Spleen (tissue), 13 donors: ENCODE measurements at places on chromosomes 6 and 20. TPM values are rescaled to one million over a fixed set of nuclear protein-coding genes. Genes with fewer than 3 reads are reported as not detected.

DNA sequence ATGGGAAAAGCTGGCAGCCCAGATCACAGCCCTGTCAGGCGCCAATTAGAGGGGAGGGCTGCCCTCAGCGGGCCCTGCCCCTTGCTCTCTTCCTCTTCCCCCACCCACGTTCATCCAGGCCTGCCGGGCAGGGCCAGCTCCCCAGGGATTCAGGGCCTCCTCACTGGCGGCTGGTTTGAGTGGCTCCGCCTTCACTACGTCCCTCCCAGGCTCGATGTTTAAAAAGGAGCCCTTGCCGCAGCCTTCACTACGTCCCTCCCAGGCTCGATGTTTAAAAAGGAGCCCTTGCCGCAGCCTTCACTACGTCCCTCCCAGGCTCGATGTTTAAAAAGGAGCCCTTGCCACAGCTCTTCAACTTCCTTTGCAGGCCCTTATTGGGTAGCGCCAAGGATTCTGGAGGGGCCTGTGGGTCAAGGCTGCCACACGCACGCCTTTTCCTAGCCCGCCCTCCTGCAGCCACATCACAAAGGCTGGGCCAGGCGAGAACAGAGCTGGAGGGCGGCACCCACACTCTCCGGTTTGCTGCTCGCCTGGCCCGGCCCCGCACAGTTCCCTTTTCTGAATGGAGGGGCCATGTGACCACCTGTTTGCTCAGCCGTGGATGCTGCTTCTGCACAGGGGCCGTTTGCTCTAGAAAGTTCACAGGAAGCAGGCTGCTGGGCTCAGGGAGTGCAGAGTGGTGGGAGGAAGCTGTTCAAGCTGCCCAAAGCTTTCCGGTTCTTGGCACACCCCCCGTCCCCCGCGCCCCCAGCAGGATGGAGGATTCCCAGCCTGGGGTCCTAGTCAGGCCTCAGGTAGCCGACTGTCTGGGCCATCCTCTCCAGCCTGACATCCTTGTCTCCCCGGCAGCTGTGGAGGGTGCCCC, 1.6 kb downstream of the SLC17A9 start:
- DNase-seq: peak; percentile 96
- peak overlapping the region; percentile 38 for H3K4me3 ChIP-seq
- peak overlapping the region; percentile 84 for H3K27ac ChIP-seq
- H3K27me3 ChIP-seq: no peaks in the 10 kb centered on the region
- peaks cover 12% of the 10 kb centered on the region for H3K36me3 ChIP-seq

DNA sequence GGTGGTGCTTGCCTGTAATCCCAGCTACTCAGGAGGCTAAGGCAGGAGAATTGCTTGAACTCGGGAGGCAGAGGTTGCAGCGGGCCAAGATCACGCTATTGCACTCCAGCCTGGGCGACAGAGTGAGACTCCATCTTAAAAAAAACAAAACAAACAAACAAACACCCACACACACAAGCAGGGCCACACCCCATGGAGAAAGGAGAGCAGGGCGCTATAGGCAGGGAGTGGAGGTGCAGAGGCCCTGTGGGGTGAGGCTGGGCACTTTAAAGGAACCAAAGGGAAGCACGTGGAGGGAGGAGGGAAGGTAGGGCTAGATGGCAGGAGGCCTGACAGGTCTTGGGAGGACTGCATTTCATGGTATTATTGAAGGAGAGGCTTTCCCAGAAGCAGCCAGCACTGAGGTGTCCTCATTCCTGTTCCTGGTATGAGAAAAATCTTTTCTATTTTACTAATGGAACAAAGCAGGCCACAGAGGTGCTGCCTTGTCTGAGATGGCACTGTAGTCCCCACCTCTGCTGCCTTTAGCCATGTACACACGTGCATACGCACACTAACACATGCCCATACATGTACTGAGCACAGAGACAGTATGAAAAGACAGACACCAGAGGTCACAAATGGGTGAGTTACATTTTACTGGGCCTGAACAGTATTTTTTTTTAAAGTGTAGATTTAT, 44.0 kb downstream of the BCAS4 start:
- DNase-seq: no peak
- peaks cover 26% of the 10 kb centered on the region for H3K36me3 ChIP-seq
- no peak overlapping the region for H3K27ac ChIP-seq
- no peak overlapping the region for H3K4me3 ChIP-seq
- H3K27me3 ChIP-seq: no peaks in the 10 kb centered on the region

DNA sequence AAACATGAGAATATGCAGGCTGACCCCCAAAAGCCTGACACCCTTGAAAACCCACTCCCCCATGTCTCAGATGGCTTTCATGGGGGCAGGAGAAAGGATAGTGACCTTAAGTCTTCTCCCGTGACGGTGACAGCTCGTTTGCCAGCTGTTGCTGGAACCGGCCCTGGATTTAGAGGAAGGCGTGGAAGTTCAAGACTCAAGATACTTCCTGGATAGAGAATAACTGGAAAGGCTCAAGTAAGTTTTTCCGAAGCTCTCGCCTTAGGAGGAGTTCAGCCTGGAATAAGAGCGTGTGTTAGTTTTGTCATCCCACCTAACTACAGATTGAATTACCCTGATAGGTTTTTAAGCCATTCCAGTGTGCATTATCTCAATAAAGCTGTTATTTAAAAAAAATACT, 11.6 kb upstream of the MTG2 start:
- no peaks in the 10 kb centered on the region for H3K27me3 ChIP-seq
- no peak overlapping the region for H3K4me3 ChIP-seq

Gene NFATC2
- total RNA-seq: 42.9 TPM

Gene DCDC2
- not detected for total RNA-seq

Gene TMEM244
- not detected for total RNA-seq

Gene MAPK13
- total RNA-seq: 30.0 TPM

- H3K4me3 ChIP-seq: no peak overlapping the region
- H3K27me3 ChIP-seq: no peaks in the 10 kb centered on the region
- no peak for DNase-seq
Measured at GRCh38 chr6:168469521-168469920, 28.5 kb downstream of the SMOC2 start.

DNA sequence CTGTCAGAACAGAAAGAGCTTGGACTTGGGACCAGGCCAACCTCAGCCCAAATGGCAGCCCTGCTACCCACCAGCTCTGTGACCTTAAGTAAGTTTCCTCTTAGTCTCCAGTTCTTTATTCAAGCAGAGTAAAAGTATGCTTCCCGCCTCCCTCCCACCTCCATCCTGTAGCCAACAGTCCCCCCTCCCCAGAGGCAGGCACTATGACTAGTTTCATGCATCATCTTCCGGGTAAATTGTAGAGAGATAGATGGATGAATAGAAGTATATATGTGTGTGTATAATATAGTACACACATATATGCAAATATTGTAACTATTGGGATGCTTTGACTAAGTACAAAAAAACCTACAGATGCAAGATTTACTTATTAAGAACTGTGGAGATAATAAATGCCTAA, 39.5 kb upstream of the B4GALT5 start:
- H3K4me1 ChIP-seq: peaks cover 1% of the 10 kb centered on the region
- H3K27ac ChIP-seq: no peak overlapping the region
- H3K36me3 ChIP-seq: no peaks in the 10 kb centered on the region
- DNase-seq: no peak

DNA sequence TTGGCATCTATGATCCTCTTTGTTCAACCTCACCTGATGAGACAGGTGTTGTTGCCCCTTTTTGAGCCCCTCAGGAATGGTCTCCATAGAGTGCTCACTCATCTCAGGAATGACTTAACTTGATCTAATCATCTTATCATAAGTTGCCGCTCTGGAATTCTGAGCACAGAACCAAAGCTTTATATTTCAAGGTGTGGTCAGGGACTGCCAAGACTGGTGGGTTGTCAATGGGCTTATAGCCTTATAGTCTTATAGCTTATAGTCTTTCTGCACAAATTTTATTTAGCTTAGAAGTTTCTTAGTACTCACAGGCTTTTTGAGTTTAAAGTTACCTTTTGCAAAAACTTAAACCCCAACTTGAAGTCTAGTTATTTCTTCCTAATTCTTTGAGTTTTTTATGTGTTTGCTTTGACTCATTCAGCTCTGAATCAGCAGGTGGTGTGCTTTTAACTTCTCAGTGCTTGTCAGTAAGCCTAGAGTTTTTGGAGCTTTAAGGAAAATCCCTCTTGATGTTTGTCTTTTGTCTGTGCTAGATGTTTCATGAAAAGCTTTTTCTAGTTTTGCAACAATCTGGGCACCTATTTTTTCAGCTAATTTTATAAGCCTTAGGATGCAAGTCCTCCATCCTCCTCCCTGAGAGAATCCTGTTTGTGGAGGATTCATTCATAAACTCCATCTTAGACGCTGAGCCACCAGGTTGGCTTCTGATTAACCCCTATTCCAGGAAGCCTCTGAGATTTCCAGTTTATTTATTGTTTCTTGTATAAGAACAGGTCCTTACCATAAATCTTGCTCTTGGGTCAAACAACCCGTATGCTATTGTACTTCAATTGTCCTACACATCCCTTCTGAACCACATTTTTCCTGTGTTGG, 72.3 kb upstream of the SSTR4 start:
- H3K4me3 ChIP-seq: no peak overlapping the region
- H3K27ac ChIP-seq: no peak overlapping the region
- no peaks in the 10 kb centered on the region for H3K27me3 ChIP-seq
- no peak for DNase-seq
- no peaks in the 10 kb centered on the region for H3K36me3 ChIP-seq

- H3K27me3 ChIP-seq: no peaks in the 10 kb centered on the region
- H3K4me3 ChIP-seq: no peak overlapping the region
- peak overlapping the region; percentile 72 for H3K27ac ChIP-seq
- no peaks in the 10 kb centered on the region for H3K36me3 ChIP-seq
- H3K4me1 ChIP-seq: peaks cover 32% of the 10 kb centered on the region
Measured at GRCh38 chr6:138970856-138971425, 17.1 kb downstream of the REPS1 start.
